PC-3 (cell line): ENCODE measurements at places on chromosomes 4 and X. TPM values are rescaled to one million over a fixed set of nuclear protein-coding genes. Genes with fewer than 3 reads are reported as not detected.

Gene CDK16
- 155 and 208 TPM in 2 replicates for total RNA-seq

Gene FAT1
- total RNA-seq = 91.1 and 92.4 TPM in 2 replicates

Gene ETDB
- total RNA-seq = not detected in 2 replicates

Gene MFAP3L
- 0.40 and 0.47 TPM in 2 replicates for total RNA-seq

Gene PDE6B
- not detected in 2 replicates for total RNA-seq
